ENCODE measurements at places on chromosomes 2 and 18.

DNA sequence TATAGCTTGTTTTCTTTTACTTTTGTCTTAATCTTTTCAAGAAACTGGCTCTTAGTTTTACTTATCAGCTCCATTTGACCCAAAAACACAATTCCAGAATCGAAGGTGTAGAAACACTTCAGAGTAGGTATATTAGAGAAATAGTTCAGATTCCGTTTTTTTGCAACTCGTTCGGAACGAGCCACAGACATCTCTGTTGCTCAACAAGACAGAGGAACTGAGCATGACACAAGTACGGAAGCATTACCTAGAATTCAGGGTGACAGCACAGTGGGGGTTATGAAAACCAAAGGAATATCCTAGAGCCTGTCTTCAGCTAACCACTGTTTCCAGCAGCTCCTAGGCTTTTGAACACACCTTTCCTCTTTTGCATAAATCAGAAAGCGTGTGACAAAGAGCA, 5.0 kb downstream of the HRH4 start:
- DNase-seq: no peak

DNA sequence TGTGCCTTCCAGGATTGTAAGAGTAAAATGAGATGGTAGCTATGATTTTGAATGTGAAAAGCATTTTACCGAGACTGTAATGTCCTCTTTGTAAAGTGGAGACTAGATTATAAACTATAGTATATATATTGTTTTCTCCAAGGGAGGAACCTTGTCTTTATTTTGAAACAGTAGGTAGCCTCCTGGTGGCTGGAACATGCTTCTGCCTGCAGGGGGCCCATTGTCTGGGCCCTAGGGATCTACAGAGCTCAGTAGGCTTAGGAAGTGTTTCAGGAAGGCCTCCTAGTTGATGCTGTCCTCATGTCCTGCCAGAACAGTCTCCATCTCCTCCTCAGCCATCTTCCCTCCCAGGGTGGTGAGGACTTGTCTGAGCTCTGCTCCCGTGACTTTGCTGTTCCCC, 3.0 kb downstream of the PIKFYVE start:
- DNase-seq: no peak

DNA sequence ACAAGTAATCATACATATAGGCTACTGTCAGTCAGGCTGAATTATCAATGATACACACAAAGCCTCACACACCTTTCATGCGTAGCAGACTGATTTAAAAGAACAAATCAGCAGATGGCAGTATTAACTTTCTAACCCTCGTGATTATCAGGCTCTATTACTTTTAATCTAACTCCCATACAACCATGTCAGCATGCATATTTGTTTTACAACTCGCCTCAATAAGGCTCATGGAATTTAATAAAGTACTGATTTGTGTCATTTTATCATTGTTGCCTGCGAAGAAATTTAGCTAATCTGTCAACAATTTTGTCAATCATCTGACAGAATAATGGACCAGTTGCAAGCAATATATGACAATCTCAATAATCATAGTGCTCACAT, 82.8 kb downstream of the SLC25A12 start:
- peak; percentile 27 for DNase-seq

DNA sequence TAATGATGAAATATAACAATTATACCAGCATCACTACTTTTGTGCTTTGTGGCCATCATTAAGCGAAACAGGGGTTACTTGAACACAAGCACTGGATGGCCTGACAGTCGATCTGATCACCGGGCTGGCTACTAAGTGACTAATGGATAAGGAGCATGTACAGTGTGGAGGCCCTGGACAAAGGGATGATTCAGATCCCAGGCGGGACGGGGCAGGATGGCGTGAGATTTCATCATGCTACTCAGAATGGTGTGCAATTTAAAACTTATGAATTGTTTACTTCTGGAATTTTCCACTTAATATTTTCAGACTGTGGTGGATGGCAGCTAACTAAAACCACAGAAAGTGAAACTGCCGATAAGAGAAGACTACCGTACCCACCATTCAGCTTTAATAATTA, 7.0 kb upstream of the CLIP4 start:
- DNase-seq: peak; percentile 89

DNA sequence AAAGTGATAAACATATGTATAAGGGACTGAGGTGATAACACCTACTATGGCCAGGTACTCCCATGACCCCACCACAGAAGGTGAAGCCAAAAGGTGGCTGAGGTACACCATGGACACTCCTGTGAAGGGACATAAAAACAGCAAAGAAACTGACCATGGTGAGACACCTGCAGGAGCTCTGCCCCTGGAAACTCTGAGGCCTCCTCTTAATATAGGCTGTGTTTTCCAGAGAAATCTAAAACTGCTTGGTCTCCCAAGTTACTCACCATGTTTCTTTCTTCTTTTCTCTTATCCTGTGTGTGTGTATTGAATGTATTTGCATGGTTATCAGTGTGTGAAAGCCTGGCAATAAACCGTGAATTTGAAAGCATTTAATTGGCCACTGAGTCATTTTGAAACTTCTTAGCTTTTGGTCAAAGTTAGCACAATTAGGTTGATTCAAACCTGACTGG, 739.3 kb upstream of the GCFC2 start:
- DNase-seq: no peak

- DNase-seq: no peak
Measured at GRCh38 chr2:55403256-55403998, 16.2 kb downstream of the CCDC88A start.

DNA sequence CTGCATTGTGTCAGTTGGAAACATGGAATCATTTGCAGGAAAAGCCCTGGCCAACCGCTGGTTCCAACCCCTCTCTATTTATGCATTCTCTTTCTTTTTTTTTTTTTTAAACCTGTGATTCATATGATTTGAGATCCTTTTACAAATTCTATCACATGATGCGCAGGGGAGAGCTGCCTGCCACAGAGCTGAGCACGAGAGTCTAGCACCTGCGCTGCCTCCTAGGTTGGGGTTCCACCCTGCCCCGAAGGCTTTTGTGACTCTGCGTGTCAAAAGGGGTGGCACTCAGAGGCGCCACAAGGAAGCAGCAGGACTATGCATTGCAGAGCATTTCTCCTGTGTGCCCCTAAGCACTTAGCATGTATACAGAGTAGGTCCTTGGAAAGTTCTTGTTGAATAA, 17.3 kb upstream of the ESPNL start:
- no peak for DNase-seq

DNA sequence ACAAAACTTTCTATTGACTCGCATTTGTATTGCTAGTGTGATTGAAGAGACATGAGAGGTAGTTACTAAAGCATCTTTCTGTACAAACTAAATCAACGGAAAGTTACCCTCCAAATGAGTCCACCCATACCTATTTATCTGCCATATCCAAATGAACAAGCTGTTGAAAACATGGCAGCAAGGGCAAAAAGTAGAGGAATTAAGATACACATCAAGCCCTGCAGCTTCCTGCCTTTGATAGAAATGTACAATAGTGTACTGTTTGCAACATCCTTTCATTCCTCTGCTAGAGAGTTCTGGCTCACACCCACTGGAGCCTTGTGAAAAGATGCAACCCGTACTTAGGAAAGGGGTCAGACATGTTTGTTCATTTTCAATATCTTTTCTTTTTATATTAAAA, 122.5 kb downstream of the ERBB4 start:
- DNase-seq: no peak

DNA sequence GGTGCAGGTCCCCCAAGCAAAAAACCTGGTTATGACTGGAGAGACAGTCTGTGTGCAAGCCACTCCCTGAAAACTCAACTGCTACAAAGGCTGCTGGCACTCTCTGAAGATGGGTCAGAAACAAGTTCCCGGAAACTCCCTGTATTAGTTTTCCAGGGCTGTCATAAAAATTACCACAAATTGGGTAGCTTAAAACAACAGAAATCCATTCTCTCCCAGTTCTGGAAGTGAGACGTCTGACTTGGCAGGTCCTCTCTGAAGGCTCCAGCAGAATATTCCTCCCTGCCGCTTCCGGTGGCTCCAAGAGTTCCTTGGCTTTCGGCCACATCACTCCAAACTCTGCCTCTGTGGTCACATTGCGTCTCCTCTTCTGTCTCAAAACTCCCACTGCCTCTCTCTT, 30.1 kb upstream of the SERPINE2 start:
- no peak for DNase-seq

- DNase-seq: no peak
Measured at GRCh38 chr2:163407296-163407695, 328.5 kb downstream of the FIGN start.

DNA sequence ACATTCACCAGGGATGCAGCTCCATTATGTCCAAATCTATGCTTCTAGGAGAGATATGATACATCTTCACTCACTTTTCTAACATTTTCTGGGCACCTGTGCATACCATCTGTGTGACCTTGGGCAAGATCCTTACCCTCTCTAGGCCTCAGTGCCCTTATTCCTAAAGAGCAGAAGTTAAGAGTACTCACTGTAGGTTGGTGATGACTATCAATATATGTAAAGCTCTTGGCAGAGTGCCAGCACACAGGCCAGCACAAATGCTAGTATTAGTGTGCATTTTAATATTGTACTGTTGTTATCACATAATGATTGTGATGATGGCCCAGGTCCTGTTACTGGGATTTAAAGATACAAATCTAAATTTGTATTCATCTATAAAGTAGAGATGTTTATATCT, 199.2 kb downstream of the RAD51AP2 start:
- no peak for DNase-seq

DNA sequence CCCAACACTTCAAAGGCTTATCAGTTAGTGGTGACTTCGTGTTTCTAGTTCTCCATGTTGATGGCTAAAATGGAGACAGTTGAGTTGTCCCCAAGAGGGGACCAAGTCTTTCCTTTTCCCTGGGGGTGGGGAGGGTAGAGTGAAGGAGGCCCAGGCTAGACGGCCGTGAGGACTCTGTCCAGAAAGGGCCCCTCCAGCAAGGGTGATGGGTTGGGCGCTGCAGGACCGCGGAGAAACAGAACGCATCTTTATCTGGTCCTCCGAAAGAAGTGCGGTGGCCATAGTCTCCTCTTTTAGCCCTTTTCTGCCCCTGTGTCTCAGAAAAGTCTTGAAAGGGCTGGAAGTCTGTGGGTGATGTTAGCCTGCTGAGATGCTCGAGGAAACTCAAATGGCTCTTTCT, 153.2 kb downstream of the GLI2 start:
- no peak for DNase-seq

DNA sequence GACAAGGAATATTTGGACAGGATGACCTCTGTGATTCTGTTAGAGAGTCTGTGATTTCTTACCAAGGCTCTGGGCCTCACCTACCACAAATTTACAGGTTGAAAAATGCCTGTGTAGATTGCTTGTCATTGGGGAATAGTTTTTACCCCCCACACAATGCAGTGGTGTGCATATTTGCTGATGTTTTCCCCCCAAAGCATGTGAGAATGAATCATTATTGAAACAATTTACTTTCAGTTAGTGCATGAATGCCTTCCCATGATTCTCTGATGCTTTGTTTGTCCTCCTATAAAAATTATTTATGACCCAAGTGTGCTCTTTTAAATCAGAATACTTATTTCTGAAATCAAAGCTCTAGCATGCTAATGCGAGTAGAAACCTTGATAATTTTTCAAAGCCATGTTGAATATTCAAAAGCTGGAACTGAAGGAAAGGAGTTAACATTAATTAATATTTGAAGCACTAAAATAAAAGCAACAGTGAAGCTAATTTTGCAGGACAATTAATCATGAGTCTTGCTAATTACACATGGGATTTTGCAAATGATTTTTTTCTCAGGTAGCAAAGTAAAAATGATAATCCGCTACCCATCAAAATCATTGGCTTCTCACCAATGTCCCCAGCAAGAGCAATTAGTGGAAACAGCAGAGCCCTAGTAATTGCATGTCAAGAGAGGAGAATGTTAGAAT, 361.2 kb upstream of the HNRNPA3 start:
- no peak for DNase-seq

- no peak for DNase-seq
Measured at GRCh38 chr2:29821591-29821990, 99.8 kb downstream of the ALK start.

GRCh38 chr18:3190610-3191009, 29.2 kb downstream of the MYOM1 start:
- no peak for DNase-seq

DNA sequence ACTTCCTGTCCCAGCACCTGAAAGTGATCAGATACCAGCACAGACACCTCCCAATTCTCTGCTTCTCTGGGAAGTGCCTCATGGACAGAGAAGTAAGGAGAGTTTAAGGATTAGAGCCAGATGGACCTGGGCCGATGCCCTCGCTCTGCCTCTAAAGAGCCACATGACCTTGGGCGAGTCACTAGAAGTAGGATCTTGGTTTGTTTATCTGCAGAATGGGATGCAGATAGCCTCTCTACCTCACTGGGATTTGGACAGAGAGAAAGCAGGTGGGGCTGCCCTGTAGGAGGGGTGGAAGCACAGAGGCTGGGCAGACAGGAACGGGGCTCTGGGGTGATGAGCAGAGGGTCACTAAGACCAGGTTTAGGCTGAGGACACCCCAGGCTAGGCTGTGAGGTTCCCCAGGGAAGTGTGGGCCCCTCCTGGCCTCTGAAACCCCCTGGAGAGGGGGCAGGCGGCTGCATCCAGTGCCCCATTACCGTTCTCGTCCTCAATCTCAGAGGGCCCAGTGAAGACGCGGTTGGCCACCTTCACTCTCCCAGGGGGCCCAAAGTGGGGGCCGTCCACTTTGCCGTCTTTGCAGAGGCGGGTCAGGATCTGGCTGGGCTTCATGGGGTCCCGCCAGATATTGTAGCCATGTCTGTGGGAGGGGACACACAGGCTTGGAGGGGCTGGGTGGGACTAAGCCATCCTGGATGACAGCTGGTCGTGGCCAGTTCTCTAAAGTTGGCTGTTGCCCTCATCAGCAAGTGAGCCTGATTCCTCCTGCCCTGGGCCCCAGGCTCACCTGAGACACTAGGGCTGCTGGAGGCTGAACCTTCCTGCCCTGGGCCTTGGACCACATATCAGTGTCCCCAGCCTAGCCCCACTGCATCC, 13.3 kb downstream of the OTOF start:
- no peak for DNase-seq

DNA sequence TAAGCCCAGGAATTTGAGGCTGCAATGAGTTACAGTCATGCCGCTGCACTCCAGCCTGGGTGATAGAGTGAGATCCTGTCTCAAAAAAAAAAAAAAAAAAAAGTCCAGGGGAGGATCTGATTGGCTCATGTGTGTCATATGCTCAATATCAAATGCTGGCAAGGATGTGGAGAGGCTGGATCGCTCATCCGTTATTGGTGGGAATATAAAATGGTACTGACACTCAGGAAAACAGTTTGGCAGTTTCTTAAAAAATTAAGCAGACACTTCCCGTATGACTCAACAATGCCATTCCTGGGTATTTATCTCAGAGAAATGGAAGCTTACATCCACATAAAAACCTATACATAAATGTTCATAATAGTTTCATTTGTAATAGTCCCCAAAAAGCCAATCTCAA, 68.9 kb downstream of the MEX3C start:
- DNase-seq: no peak

DNA sequence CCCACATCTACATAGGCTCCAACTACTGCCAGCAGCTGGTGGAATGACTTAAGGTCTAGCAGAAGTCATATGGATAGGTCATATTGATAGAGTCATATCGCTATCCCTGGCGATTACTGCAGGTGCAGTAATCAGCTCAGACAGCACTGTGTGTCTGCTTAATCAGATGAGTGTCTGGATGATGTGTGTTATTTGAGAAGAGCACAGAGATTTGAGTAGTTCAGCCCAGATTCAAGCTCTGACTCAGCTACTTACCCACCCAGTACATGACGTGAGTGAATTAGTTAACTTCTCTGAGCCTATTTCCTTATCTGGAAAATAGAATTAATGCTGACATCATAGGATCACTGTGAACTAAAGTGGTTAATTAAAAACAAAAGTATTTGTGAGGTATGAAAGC, 78.9 kb downstream of the EHD3 start:
- no peak for DNase-seq
